ENCODE measurements at places on chromosomes 2 and 18. TPM values are rescaled to one million over a fixed set of nuclear protein-coding genes. Genes with fewer than 3 reads are reported as not detected.

Gene NPHP1
- total RNA-seq = 6.9 TPM

Gene RAPGEF4
- total RNA-seq = 1.2 TPM

Gene METTL8
- 16.7 TPM for total RNA-seq

Gene AMER3
- total RNA-seq = 0.09 TPM

Gene IL1B
- 0.18 TPM for total RNA-seq

Gene NTSR2
- total RNA-seq = not detected

Gene ACMSD
- not detected for total RNA-seq

Gene IKZF2
- 5.1 TPM for total RNA-seq

Gene IGFBP2
- 172 TPM for total RNA-seq

Gene IL37
- not detected for total RNA-seq

Gene TNFRSF11A
- 2.0 TPM for total RNA-seq

Gene CNOT9
- 35.4 TPM for total RNA-seq

Gene CFC1
- not detected for total RNA-seq

Gene CD8B2
- total RNA-seq = 0.09 TPM

Gene COLEC12
- total RNA-seq = 65.5 TPM

Gene HOXD1
- total RNA-seq = 0.71 TPM

Gene C2orf80
- not detected for total RNA-seq

Gene FRZB
- total RNA-seq = 19.2 TPM

Gene AQP12B
- total RNA-seq = not detected

Gene TMBIM1
- total RNA-seq = 81.5 TPM

Gene EDAR
- total RNA-seq = 0.04 TPM

Gene PTPRN
- 0.09 TPM for total RNA-seq

Gene LRATD1
- total RNA-seq = 4.8 TPM

Gene SERPINB13
- total RNA-seq = not detected

Gene IFIH1
- total RNA-seq = 2.0 TPM

Gene ERBB4
- 12.7 TPM for total RNA-seq

Gene REEP1
- total RNA-seq = 48.0 TPM

Gene OR6B2
- not detected for total RNA-seq

Gene ERICH2
- 0.35 TPM for total RNA-seq

Gene PLCD4
- total RNA-seq = 41.8 TPM

Gene PLA2R1
- 3.8 TPM for total RNA-seq

Gene SLC38A11
- 0.35 TPM for total RNA-seq

Gene AQP12A
- total RNA-seq = not detected

Gene FZD7
- total RNA-seq = 22.4 TPM

Gene METAP1D
- 8.7 TPM for total RNA-seq

Gene CFAP53
- total RNA-seq = 0.18 TPM

Gene SERPINB3
- not detected for total RNA-seq

Gene CHRNG
- total RNA-seq = 77.7 TPM

Gene LYPD6
- total RNA-seq = 2.0 TPM

Gene PRSS56
- 2.6 TPM for total RNA-seq

Gene GKN1
- 0.09 TPM for total RNA-seq

Gene RPRM
- total RNA-seq = 6.4 TPM

Gene DLGAP1
- total RNA-seq = 2.8 TPM

Gene EMX1
- not detected for total RNA-seq

Gene TXNDC2
- 0.04 TPM for total RNA-seq

Gene APCDD1
- total RNA-seq = 6.3 TPM

Gene ALLC
- total RNA-seq = 0.09 TPM

Gene SPATA3
- not detected for total RNA-seq

Gene ABCA12
- total RNA-seq = not detected

All from muscle of leg (tissue), 16 donors.